Activated CD4-positive, alpha-beta T cell treated with anti-CD3 and anti-CD28 coated beads, Interleukin-10, Interleukin-2, amounts not matched to agents 100 ng/mL and 50 ng/mL, durations not matched to agents 16 hours and 8 hours (primary cell): ENCODE measurements at places on chromosomes 2 and 18.

DNA sequence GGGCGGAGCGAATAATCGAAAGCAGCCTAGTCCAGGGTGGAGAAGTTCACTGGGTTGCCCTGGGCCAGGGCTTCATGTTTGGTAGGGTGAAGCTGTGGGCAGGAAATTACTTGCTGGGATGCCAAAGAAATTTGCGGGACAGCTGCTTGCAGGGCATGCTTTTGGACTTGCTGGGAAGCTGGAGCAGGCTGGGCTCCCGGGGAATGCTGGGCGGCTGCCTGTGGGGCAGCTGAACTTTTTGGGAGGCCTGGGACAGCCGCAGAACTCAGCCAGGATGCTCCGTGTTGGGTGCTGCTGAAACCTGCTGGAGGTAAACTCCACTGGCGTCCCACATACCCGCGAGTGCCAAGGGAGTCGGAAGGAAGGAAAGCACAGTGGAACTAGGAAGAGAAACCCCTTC is 31.9 kb downstream of the ASB1 start:
- no peak for DNase-seq

DNA sequence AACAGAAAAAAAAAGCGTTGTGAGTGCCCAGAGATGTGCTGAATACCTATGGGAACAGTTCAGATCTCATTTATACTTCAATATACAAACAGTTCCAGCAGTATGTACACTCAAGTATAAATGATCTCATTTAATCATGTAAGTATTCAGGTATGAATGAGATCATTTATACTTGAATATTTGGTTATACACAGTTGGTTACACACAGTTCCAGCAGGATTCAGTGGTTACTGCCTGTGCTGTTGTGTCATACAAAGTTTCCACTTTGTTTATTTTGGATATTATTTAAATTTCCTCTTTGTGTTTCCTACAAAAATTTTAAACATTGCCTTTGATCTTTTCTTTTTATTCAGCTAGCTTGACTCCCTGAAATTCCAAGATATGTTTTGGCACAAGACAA is 293.5 kb upstream of the SLC39A10 start:
- DNase-seq, result no peak

DNA sequence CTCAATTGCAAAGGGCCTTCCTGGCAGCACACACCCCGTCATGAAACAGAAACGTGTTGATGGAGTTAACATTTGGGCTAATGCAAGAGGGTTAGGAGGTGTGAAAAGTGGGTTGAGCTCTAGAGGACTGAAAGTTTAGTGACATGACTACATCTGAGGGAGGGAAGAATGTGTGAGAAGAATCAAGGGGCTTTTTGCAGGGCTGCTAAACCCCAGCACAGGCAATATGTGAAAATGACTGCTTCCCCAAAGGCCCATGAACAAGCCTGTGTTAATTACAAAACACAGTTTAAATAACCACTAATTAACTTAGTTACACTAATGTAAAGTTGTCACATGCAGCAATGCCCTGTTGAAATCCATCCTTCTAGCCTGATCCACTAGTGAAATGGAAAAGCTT is 63.4 kb upstream of the PEX13 start:
- DNase-seq, result peak; percentile 6

GRCh38 chr2:229335877-229336346 is 64.8 kb upstream of the PID1 start:
- DNase-seq, result no peak
